ENCODE measurements at places on chromosomes 1 and 21.

DNA sequence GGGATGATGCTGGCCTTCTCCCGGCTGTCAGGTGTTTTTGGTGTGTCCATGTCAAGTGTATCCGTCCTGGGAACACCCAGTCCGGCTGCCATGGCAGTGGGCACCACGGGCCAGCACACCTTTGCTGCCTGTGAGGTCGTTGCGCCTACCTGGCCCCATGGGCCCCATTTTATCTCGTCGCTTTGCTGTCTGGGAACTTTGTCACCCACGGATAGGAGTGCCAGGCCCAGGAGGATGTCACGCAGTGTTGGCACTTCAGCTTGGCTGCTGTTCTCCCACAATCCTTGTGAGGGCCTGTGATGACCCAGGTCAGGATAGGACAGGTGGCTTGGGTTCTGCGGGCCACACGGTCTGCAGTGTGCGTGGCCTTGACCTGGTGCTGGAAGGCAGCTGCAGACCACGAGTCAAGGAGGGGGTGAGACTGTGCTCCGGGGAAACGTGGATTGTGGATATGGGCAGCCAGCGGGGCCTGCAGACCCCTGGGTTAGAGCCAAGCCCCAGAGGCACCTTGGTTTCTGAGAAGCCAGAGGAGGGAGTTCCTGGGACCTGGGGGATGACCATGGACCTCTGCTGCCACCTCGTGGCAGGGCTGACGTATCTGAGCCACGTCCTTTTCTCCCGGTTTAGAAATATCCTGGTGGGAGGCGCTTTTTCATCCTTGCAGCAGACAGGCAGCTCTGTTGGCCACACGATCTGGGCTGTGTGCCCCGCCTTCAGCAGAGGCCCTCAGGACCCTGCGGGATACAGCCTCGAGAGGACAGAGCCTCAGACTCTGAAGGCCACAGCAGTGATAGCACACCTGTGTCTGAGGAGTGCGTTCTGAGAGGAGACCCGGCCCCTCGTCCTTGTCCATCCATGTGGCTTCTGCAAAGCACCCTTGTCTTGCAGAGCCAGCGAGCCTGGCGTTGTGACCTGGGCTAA, 161.1 kb upstream of the COL6A1 start:
- peak; percentile 75 for DNase-seq

- no peak for DNase-seq
These were observed 59.2 kb downstream of the LHX9 start for GRCh38 chr1:197976368-197976767.

GRCh38 chr1:36284517-36284916, 21.7 kb upstream of the SH3D21 start:
- no peak for DNase-seq

DNA sequence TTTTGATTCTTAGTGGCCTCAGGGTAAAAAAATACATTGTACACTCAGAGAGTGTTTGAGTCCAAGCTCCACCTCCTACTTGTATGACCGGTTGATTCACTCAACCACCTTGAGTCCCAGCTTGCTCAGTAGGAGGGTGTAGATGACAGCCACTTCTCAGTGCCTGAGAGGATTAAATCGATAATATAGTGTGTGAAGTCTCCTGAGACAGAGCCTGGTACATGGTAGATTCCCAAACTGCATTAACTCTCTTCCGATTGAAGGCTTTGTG, 38.4 kb downstream of the NCMAP start:
- DNase-seq = no peak

- no peak for DNase-seq
These were observed 191.9 kb downstream of the URB2 start for GRCh38 chr1:229817936-229818335.

DNA sequence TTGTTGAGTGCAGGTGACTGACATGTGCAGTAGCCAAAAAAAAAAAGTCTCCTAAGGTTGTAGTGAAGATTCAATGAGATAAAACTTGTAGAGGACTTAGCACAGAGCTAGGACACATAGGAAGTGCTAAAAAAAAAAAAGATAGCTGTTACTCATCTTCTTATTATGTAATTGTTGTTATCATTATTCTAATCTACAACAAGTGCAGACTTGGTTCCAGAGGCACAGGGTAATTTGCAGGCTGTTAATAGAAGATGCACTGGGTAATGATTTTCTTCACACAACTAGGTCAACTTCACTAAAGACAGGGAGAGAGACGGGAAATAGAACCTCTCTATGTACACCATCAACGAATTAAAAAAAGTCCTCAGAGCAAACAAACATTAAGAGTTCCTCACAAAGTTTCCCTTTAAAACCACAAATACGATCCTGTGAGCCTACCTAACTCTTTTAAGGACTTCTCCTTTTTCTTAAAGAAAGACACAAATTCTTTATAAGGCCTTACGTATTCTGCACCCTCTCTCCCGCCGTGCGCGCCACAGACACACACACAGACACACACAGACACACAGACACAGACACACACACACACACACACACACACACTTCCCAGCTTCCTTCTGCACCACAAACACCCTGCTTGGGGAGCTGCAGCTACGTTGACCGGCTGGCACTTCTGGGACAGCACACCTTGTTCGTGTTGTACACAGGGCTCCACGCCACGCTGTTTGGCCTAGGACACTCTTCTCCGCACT, 49.8 kb upstream of the GADD45A start:
- peak; percentile 80 for DNase-seq

DNA sequence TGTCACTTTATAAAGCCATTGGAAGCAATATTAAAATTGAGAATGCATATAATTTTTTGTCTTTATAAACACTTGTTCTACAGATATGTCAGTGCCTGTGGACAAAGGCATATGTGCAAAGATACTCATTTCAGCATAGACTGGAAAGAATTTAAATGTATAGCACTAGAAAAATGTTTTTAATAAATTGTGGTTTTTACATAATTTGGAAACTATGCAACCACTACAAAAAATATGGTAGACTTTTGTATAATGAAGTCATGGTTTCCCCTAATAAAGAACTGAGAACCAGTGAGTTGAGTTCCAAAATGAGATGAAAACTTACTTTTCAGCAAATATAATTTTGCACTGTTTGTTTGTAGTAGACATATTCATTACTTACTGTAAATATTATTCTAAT, 48.5 kb downstream of the BRINP3 start:
- DNase-seq = no peak

DNA sequence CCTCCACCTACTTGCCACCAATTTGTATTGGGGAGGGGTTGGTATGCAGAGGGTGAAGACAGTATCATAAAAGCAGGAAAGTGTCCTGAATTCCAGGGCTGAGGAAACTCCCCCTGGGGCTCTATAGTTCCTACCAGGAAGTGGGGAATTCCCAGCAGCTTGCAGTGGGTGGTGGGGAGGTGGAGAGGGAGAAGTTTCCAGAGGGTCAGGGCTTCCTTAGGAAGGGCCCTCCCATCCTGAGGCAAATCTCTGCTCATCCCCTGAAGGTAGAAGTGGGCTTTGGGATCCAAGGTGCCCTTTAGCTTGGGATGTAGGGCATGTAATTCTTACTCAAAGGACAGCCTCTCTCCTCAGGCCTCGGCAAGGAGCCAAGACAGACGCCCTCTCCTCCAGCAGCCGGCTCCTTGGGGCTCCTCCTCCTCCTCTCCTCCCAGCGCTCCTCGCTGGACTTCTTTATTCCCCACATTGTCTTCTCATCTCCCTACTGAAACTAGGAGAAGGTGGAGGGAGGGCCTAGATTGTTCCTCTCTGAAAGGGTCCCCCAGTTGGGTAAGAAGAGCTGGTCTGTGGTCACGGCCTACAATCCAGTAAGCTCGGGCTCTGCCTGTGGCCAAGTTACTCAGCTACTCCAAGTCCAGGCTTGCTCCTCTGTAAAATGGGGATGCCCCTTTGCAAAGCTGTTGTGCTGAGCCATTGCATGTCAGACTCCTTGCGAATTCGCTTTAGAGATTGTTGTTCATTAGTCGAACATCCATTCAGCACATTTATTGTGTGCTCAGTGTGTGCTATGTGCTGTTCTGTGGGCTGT, 17.9 kb upstream of the CSF1 start:
- no peak for DNase-seq

GRCh38 chr1:196481616-196482015, 126.6 kb downstream of the KCNT2 start:
- no peak for DNase-seq

DNA sequence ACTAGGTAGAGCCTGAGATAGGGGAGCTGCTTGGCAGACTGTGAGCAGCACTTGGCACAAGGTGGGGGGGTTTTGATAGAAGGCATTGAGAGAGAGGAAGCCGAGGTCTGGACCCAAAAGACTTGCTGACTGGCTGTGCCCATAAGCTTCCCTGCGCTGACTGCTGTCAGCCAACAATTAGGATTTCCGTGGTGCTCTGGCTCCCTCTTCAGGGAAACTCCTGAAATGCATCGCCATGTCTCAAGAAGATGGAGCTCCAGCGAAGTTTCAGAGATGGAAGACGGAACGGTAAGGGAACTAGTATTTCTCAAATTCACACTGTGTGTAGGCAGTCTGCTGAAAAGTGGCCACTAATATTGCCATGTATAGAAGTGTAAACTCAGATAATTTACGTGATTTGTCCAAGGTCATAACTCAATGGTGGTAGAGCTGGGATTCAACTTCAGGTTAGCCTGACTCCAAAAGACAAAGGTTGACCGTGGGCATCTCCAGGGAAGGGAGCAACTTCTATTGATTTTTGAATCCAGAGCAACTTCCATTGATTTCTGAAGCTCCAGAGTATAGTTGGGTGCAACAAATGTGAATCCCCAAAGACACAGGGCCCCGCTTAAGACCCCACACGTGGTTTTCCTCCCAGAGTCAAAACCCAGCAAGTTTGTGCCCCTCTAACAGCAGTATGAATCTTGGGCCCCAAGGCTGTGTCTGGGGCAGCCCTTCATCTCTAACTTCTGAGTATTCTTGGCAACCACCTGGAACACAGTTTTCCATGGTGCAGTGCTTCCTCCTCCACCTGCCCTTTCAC, 44.5 kb upstream of the CRNN start:
- DNase-seq = peak; percentile 77

DNA sequence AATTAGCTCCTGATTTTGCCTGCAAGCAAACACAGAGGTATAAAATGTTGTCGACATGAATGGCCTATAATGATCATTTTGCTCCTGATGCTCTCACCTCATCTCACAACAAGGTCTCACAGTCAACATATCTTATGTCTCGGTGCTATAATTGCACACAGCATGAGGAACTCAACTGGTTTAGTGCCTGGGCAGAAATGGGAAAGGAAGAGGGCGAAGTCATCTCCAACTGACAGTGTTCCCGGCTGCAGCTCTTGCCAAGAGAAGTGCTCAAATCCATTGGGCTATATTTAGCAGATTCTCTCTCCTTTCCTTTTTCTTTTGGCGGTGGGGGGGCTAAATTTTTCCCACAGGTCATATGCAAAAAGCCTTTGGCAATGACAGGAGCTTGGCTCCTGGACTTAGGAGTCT, 53.0 kb downstream of the SLC45A1 start:
- no peak for DNase-seq

DNA sequence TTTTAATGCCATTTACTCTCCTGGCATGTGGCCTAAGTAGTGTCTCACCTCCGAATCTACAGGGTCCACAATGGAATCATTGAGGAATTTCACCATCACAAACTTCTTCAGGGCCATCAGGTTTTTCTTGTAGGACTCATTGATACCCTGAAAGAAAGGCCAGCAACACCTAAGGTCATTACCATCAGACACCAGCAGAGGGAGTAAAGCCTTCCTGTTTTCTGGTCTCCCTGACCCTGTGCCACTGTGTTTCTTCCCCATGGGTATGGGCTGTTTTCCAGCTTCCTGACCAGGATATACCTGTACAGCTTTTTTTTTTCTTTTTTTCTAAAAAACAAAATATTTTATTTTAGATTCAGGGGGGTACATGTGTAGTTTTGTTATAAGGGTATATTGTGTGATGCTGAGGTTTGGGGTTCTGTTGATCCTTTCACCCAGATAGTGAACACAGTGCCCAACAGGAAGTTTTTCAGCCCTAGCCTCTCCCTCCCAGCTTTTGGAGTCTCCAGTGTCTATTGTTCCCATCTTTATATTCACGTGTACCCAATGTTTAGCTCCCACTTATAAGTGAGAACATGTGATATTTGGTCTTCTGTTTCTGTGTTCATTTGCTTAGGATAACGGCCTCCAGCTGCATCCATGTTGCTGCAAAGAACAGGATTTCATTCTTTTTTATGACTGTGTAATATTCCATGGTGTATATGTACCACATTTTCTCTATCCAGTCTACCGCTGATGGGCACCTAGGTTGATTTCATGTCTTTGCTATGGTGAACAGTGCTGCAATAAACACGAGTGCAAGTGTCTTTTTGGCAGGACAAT, 18.3 kb downstream of the PPT1 start:
- peak; percentile 87 for DNase-seq

DNA sequence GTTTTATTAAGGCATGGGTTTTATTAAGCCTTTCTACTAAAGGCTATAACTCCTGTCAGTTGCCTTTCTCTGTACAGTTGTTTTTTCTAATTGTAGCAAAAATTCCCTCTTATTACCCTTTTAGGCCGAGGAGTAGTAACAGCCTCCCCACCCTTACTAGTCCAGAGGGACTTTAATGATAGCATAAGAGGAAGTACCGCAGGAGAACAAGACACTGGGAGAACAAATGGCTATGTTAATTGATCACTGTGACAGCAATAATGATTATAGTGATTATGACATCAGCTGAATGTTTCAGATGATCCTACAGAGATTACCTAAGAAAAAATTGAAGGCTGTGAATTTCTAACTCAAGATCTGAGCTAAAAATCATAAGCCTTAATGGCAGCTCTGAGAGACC, 383.0 kb upstream of the PTBP2 start:
- no peak for DNase-seq

GRCh38 chr1:89130716-89131115, 4.8 kb upstream of the GBP2 start:
- DNase-seq = no peak

DNA sequence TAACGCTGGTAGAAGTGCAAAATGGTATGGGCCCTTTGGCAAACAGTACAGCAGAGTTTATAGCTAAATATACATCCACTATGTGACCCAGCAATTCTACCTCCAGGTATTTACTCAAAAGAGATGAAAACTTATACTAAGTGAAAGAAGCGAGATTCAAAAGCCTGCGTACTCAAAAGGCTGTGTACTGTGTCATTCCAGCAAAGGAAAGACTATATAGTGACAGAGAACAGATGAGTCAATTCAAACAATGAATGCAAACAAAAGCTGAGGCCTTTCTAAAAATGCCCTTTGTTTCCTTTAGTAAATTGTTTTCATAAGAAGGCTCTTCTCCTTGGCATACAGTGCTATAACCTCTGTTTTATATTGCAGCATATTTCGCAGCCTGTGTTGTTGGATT, 268.8 kb upstream of the CSF3R start:
- no peak for DNase-seq

- DNase-seq = no peak
These were observed 574.2 kb downstream of the MATN1 start for GRCh38 chr1:30149226-30149625.

- no peak for DNase-seq
These were observed 88.1 kb upstream of the ATP1A1 start for GRCh38 chr1:116284819-116285390.

DNA sequence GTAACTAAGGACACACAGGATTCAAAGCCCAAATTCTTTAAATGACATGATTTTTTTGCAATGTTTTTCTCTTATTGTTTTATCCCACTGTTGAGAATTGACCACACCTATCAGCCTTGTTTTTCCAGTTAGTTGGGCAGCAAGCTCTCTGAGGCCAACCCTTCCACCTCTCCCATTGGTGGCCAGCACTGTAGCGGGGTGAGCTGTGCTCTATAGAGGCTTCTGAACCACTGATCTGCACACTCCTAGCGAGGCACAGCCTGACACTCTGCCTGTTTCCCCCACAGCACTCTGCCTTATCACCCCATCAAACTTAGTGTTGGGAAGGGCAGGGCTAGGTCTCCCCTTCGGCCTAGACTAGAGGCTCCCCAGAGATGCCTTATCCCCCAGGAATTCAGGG, 19.5 kb downstream of the AHDC1 start:
- no peak for DNase-seq
